ENCODE measurements at places on chromosomes 1 and 21.

DNA sequence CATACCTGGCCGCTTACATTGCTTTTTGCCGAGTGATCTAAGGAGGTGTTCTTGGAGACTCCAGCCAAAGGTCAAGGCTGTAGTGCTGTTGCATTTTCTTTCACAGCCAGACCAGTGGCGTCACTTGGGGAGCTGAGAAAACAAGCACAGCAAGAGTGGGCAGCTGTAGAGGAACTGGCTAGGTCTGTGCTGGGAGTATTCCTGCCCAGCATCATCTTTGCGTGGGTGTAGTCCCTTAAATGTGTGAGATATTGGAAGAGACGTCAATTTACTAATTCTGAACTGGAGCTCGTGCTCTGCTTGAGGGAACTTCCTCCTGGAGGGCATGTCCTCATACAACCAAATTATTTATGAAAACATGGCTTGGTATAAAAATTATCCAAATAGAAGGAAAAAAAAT lies 10.2 kb downstream of the UBIAD1 start:
- DNase-seq, result no peak

- DNase-seq, result no peak
These were observed 7.2 kb upstream of the OLFML2B start for GRCh38 chr1:162030759-162031280.

DNA sequence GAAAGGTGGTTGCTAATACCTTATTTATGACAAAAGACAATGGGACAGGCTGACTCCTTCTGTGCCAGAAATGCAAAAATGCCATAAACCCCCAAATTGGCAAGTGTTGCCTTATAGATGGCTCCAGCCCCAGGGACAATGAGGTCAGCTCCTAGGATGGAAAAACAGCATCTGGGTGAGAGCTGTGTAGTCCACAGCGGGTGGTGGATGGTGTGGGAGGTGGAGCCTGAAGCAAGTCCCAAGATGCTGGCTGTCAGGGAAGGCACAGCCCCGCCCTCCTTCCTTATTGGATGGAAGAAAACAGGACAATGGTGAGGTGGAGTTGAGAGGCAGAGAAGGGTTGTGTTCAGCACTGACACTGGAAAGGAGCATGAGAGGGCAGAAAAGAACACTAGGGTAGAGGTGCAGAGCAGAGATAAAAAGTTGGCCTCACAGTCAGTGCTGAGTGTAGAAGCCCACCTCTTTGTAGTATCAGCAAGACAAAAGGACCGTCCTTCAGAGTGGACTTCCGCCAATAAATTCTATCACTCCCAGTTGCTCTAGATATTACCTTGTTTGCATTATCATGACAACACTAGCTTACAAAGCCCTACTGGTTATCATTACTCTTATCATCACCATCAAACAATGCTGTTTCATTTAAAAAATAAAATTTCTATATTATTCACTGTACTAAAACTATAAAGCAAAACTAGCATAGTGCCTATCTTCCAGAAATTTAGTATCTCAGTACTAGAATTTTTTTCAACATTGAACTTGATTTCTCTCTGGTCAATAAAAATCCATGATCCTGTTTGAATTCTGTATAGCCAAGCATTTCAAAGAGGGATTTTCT lies 3.7 kb upstream of the SDE2 start:
- DNase-seq, result peak; percentile 42

DNA sequence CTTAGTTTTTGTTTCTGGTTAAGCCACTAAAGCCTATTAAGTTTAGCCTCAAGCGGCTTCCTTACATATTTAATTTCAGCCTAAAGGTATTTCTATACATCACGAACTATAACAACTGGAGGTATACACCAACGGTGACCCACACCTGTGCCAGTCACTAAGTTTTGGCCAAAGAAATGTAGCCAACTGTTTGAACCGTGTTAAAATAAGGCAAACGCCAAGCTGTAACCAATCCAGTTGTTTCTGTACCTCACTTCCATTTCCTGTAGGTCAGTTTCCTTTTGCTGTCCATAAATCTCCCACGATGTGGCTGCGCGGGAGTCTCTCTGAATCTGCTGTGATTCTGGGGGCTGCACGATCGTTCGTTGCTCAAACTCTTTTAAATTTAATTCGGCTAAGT lies 5.6 kb upstream of the ERO1B start:
- no peak for DNase-seq

DNA sequence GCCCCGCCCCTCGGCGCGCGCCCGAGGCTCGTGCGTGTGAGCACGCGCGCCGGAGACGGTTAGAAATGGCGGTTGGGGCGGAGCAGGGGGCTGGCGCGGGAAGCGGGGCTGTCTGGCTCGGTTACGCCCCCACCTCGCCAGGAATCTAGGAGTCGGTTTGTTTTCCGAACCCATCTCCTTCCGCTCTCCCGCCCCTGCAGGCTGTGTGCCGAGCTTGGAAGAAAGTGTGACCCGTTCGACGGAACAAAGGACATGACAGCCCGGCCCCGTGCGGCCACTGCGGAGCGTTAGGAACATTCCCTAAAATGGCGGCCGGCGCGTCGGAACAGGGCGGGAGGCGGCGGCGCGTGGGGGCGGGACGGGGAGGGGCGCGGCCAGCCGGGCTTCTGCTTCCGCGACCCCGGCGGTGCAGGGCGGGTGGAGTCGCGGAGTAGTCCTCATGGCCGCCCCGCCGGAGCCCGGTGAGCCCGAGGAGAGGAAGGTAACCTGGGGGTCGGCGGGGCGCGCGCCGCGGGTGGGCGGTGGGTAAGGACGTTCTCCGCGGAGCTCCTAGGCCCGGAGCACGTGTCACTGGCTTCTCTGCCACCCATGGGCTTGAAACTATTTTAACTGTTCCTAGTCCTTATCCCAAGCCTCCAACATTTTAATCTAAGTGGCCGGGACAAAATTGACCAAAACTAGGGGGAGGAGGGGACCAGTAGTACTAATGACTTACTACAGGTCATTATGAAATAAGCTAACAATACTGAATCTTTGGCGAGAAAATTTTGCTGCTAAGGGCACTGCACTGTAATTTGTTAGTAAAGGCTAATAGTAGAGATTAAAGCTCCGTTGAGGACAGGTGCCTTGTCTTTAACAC lies at the start of gene COX20:
COX20 (plus strand) TSS at position 383 of the 859 bp plus-strand sequence; CDS start at position 440, 57 bp downstream.
- DNase-seq, result peak; percentile 90

DNA sequence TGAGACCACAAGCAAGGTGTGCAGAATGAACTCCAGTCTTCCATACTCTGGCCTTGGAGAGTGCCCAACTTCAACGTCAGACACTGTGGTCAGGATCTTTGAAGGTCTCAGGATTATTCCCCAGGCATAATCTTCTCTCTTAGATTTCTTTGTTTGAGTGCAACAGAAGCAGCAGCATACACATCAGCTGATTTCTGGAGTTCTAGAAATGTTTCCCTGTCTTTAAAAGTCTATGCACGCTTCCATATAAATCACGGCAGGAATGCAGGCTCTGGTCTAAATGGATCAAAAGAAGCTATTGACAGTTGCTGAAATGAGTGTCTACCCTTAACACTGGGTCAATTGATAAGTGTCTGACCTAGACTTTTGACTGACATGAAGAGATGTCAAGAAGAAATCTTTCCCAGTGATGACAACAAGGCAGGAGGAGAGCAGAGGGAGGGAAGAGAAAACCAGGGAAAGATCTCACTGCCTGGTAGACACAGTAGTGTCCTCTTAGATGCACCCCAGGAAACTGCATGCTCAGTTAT lies 279.7 kb downstream of the SPATA17 start:
- DNase-seq, result no peak

DNA sequence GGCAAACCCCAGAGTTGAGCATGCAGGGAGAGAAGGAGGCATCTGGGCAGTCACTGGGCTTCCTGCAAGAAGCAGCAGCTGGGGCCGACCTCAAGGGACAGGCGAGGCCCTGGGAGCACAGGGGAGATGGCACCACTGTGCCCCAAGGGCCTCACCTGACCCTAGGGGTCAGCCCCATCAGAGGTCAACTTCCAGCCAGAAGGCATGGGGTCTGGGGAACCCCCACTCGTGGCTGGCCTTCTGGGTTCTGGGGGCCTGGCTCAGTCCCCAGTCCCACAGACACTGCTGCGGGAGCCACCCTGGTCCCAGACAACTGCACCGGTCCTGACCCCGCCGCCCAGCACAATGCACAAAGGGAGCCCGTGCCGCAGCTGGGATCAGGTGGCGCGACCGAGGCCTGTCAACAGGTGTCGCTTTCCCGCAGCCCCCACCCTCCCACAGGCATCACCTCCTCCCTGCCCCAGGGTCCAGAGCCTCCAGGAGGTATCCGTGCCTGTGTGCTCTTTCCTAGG lies 6.2 kb downstream of the WNT9A start:
- DNase-seq, result no peak

DNA sequence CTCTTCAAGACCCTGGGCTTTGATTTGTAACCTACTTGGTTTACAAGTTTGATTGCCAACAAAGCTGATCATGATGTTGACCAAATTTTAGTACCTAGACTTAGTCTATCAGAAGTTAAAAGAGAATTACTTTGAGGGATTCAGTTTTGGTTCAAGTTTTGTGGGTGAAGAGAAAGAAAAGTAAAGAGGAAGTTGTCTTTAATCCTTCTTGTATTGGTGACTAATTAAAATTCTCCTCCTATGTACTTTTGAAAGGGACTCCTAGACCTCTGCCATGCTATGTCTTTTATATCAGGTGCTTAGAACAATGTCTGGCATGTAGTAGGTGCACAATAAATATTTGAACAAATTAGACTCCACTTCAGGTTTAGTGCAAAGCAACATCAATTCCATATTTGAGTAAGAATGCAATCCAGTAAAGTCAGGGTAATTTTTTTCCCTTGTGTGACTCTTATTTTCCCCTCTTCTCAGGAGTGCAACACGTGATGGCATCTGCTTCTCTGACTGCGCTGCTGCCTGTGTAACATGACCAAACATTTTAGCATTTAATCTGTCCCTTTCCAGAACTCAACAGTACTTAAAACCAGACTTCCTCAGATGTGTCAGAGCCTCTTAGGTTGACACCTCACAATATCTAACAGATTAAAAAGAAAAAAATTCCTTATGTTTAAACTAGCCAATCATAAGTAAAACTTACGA lies 41.1 kb upstream of the KCNQ4 start:
- peak; percentile 23 for DNase-seq

DNA sequence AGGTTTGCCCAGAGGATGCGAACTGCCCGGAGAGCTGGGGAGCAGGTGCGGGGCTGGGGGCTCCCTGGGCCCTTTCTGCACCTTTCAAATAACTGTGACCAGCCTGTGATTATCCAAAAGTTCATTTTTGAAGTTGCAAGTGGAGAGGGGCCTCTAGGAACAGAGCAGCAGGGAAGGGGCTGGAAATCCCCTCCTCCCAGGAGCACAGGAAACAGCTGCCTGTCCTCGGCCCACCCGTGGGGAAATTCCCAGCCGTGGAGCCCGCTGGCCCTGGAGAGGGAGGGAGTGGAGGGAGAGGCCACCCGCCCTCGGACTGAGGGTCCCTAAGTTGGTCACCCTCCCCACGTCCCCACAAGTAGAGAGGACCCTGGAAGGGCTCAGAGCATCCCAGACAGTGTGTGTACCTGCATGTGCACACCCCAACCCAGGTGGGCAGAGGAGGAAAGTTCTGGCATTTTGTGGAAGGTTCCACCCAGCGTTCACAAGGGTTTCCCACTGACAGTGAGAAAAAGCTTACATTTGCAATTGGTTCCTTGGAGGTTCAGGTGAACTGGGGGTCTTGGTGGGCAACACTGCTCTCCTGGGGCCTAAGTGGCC lies 1.2 kb upstream of the TNFRSF4 start:
- DNase-seq, result no peak

DNA sequence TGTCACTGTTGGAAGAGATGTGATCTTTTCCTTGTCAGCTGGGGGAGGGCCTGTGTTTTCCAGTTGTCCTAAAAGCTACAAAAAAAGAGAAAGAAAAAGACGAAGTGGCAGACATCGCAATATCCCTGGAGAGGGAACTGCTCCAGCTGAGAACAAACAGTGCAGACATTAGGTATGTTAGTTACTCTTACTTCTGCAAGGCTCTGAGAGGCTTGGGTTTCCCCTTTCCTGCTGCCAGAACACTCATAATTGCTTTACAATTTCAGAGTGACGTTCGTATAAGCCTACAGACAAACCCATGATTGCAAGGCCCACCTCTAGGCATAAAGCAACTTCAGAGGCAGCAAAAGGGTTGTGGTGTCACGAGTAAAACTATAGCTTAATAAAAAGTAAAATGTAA lies 31.1 kb downstream of the CD160 start:
- DNase-seq, result no peak

DNA sequence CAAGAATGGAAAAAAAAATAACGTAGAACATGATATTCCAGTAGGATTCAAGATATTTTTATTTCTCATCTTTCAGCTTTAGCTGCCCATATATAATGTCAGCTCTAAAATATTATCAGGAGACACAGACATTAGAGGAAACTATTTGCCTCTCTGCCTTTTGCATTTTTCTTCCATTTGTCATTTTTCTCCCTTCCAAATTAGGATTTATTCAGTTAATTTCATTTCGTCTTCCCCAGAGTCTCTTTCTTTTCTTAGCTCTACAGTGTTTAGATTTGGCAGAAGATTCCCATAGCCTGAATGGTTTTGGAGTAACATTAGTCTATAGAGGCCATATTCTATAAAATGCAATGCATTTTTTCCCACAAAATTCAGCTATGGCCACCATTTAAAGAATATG lies 5.1 kb upstream of the ENAH start:
- DNase-seq, result no peak

- DNase-seq, result no peak
These were observed 54.1 kb downstream of the PALMD start for GRCh38 chr1:99700020-99700419.

DNA sequence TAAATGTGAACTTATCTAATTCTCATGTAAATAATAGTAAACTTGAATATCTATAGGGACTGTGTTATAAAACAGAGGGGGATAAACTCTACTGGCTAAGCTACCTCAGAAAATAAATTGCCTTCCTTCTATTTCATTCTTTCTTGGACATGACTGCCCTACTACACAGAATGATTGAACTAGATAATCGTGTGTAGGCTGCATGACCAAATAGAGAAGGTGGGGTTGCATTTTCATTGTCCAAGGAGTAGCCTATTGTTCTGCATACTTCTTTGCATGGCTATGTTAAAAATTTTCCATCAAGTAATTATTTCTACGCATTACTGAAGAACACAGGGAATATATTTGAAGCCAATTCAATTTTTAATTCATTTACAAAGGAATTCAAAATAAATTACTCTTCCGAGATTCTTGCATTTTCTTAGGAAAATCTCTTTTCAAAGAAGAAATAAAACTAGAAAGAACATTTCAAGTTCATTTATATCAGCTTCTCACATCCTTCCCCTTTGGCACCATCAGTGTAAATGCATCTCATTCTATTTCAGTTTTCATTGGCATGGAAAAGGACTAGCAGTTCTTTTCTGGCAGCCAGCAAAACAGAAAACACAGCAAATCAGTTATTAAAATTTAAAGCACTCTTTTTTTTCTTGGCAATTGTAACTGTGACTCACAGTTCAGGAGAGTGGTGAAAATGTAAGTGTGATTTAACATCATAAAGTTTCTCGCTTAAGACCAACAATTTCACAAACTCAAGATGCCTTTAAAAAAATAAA lies 714.7 kb downstream of the NCAM2 start:
- no peak for DNase-seq

DNA sequence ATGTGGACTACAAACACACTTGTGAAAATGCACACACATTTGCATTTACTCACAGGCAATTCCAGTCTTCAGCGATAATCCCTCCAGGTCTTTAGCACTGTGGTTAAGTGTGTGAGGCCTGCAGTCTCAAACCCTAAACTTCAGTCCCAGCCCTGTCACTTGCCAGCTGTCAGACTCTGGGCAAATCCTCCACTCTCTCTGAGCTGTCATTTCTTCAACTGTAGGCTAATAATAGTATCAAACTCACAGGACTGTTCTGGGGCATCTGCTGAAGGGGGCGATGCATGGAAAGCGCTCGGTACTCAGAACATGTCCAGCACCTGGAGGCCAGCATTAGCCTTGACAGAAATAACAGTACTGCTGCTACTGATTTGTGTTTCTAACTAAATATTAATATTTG lies 48.2 kb downstream of the NEK2 start:
- DNase-seq, result no peak

GRCh38 chr1:50257940-50258685 lies 149.4 kb downstream of the ELAVL4 start:
- no peak for DNase-seq

Data from activated CD4-positive, alpha-beta T cell treated with anti-CD3 and anti-CD28 coated beads, Interleukin-2, amount 50 U/mL, for 48 hours (primary cell).